NCI-H1694 treated with DMSO at 0.1 percent for 48 hours (cell line): ENCODE measurements at places on chromosomes 13 and 19.
A peak's percentile ranks its signal among the peaks of the same experiment; 100 is the strongest.

DNA sequence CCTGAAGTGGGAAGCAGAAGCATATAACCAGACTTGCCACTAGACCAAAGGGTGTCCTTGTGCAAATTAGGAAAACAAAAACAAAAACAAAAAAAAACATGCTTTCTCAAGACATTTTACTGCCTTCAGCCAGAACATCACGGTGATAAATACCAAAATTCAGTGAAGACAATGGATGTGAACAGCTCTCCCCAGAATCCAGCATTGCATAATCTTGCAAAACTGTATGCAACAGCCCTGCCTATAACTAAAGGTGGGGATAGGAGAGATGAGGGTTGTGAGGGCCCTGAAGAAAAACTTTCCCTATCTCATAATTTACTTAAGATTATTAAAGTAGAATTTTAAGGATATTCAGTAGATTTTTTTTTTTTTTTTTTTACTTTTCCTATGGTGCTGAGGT, 24.9 kb upstream of the NDFIP2 start:
- DNase-seq = no peak

- DNase-seq = no peak
Observed at GRCh38 chr13:22082437-22083100, 411.7 kb downstream of the FGF9 start.

DNA sequence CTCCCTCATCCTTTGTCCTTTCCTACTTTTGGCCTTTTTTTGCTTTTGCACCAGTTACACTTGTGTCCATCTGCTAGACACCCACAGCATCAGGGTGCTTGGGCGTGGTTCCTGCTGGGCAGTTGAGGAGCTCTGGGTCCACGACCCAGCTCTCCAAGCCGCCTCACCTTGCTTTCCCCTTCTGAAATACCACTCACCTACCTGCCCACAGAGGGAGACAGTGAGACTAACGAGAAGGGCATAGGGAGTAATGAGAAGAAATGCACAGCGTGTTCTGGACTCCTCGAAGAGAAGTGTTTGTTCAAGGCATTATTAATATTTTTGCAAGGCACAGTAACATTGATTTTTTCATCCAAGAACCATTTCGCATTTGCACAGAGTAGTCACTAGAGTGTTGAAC, 92.9 kb downstream of the DNAJC15 start:
- DNase-seq = no peak

DNA sequence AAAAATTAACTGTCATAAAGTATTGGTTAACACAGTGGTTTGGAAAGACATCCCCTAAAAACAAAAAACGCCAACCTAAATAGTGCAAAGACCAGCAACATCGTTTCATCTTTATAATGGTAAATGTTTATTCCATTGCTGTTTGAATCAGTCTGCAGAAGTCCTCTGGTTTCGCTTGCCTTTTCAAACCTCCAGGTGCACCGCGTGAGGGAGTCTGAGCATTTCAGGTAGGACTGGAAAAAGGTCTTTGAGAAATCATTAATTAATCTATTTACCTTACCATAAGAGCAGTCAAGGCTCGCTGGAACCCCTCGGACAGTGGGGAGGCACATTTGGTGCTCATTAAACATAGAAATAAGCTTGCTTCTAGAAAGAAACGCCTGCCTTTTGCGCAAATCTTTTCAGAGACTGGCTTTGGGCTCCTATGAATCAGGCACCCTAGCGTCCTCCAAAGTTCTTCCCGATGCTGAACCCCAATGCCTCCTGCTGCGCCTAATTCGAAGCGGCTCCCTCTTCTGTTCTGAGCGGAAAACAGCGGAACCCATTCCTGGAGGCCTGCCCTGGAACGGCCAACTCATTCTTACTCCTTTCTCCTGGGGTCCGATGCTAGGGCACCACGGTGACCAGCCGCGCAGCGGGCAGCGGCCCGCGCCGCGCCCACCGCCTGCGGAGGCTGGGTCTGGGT, 951 bp upstream of the MTUS2 start:
- no peak for DNase-seq

DNA sequence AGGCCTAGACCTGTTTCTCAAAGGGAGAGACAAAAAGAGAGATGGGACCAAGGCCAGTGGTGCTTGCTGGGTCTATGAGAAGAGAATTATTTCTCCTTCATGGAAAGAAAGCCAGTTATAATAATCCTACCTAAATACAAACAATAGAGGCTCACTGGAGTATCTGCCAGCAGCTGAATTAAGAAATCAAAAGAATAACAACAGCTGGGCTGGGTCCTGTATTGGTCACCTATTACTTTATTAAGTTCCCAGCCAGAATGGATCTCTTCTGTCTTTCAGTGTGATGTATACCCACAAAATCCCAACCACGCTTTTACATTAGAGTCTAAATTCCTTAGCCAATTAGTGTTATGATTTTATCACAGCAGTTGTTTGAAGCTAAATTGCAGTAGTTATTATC, 297.8 kb upstream of the DACH1 start:
- no peak for DNase-seq

DNA sequence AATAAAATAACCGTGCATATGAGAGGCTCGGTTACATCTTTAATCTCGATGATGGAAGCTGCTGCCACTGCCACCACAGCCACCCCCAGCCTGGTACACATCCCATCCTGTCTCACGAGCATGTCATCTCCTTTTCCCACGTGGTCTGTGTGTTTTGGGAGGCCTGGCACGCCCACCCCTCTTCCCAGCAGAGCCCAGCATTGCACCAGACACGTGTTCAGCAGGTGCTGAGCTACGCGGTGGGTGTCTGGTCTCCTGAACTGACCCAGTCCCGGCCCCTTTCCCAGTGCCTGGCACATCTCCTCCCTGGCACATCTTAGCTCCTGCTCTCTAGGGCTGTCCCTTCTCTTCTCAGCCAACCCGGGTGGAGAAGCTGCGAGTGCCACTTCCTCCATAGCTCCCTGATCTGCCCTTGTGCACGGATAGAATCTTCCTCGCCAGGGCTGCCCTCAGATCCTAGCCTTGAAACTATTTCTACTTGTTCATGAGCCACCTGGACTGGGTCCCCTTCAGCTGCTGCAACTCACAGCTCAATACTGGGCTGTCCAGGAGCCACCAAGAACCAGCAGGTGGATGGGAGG, 36.8 kb upstream of the ZNF536 start:
- DNase-seq = no peak

DNA sequence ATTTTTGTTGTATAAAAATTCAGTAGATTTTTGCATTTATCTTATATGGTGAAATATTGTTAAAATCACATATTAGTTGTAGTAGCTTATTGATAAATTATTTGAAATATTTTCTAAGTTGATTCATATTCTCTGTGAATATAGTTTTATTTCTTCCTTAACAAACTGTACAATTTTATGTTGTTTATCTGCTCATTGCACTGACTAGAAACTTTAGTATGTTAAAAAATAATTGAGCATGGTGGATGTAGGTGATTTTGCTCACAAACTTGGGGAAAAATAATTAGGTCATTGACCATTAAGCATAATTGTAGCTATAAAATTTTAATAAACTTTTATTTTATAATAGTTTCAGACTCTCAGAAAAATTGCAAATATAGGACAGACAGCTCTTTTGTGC, 1445.3 kb upstream of the MIR17HG start:
- DNase-seq = no peak

GRCh38 chr13:47216176-47216822, 319.4 kb upstream of the HTR2A start:
- DNase-seq = no peak

- no peak for DNase-seq
Observed at GRCh38 chr19:17450264-17451075, 2.0 kb upstream of the TMEM221 start.

- DNase-seq = no peak
Observed at GRCh38 chr13:43664700-43665191, 122.0 kb downstream of the ENOX1 start.

- no peak for DNase-seq
Observed at GRCh38 chr13:50359779-50360178, 344.5 kb downstream of the KCNRG start.

GRCh38 chr13:38635030-38635429, 51.8 kb upstream of the FREM2 start:
- no peak for DNase-seq

DNA sequence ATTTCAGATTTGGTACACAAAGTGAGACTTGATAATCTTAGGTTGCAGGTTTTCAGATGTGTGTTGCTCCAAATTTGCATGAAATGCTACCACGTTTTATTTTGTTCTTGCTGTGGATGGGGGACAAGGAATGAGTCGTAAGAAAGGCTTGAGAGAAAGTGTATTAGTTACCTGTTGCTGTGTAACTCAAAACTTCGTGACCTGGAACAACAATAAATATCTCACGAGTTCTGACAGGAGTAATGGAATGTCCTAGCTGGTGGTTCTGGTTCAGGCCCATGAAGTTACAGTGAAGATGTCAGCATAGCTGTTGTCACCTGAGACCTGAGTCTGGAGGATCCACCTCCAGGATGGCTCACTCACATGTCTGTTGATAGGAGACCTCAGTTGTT, 1.2 kb downstream of the ZNF8 start:
- no peak for DNase-seq

DNA sequence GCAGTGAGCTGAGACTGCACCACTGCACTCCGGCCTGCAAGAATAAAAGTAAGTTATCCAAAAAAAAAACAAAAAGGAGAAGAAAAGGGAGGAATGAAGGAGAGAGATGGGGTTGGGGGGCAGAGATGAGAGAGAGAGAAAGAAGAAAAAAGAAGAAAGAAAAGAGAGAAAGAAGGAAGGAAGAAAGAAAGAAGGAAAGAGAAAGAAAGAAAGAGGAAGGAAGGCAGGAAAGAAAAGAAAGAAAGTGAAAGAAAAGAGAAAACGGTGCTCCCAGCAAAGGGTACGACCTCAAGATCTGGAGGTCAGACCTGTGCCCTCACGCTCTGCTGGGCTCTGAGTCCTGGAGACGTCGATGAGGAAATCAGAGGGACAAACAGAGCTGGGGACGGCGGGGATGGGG, 3.7 kb downstream of the A1BG start:
- no peak for DNase-seq

DNA sequence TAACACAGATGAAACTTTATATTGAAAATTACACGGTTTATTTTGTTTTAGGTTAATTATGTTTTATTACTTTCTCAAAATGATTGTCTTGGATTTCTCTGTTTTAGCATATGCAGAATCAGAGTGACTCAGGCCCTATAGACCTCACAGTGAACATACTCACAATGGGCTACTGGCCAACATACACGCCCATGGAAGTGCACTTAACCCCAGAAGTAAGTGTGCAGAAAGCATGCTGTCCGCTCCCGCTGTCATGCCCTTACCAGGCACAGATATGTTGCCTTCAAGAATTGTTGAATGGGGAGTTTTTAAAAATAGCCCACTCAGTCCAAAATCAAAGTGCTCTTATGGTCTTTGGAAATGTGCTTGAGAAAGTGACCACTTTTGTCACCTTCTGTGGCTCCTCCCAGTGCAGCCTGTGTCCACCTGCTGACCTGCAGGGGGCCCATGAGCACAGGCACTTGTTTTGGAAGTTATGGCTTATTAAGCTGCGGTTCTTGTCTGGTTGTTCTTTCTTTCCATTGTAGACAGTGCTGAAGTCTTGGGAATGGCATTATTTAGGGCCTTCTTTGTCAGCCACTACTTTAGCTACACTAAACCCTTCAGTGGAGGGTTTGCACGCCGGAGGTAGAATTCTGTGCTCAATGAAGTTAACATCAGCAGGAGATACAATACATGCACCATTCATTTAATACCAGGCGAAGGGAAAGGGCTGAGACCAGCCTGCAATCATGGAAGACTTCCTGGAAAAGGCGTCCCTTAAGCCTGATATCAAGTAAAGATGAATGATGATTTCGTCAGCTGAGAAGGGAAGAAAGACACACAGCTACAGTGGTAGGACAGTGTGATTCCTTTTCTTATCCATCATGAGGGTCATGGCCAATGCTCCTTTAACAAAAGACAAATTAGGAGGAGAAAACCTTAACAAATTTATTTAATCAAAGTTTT, 36.7 kb downstream of the CUL4A start:
- DNase-seq = no peak

DNA sequence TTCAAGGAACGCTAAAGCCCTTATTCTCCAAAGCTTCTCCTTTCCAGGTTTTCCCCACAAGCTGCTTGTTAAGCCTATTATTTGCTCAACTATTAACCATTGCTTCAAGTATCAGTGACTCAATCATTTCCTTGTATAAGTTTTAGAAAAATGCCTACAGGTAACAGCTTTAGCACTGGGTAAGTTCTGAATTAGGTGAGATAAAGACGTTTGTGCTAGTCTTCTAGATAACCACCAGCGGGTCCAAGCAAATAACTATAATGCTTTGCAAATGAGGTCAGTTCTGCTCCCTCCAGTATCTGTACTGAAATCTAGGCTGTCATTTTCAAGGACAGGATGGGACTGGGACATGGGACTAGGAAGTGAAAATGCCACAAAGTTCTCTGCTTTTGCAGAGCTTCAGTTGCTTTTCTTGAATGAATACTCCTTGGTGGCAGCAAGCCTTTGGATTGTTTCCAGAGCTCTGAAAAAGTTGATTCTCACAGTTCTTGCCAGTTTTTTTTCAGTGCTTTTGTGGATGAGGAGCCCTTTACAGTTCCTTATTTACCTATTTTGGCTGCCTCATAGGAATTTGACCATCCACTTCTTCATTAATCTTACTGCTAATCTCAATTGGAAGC, 1487.7 kb downstream of the EFNB2 start:
- no peak for DNase-seq

DNA sequence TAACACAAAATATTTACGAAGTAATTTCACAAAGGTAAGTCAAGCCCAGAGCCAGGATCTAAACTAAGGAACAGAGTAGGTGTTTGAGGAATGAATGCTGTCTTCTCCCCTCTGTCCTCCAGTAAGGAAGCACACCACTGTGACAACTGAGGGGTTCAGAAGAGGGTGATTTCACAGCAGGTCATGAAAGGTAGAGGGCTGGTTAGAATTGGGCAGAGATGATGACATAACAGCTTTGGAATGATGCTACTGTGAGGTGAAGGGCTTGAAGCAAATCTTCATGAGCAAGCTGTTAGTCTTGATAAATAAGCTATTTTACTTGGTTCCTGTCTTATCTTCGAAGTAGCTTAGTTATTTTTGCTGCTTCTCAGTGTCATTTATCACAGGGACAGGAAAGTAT, 498.6 kb downstream of the FGF9 start:
- DNase-seq = no peak

GRCh38 chr19:35279985-35280821, 2.1 kb upstream of the HAMP start:
- DNase-seq = no peak

GRCh38 chr19:57192077-57192420, 749 bp downstream of the ZNF264 start:
- DNase-seq = no peak

- no peak for DNase-seq
Observed at GRCh38 chr13:77013853-77014542, 13.0 kb downstream of the FBXL3 start.

DNA sequence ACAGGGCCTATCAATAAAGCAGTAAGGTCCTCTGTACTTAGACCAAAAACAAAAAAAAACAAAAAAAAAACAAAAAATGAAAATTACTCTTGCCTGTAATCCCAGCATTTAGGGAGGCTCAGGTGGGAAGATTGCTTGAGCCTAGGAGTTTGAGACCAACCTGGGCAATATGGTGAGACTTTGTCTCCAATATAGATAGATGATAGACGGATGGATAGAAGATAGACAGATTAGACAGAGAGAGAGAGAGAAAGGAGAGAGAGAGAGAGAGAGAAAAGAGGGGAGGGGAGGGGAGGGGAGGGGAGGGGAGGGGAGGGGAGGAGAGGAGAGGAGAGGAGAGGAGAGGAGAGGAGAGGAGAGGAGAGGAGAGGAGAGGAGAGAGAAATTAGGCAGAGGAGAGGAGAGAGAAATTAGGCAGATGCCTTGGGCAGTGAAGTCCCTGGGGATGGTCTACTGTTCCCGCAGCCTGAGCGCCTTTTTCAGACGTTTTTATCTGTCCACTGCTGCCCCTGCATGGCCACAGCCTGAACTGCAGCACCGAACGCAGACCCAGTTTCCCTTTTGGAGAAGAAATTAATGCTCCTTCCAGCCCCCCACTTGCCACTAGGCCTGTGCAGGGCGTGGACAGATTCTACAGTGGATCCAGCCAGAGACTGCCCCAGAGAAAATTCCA, 9.8 kb upstream of the ZNF627 start:
- DNase-seq = peak; percentile 68
